EL (cell line): ENCODE measurements at places on chromosomes 13 and 19.
A peak's percentile ranks its signal among the peaks of the same experiment; 100 is the strongest.

- no peak for DNase-seq
These were observed 170.0 kb upstream of the SLC10A2 start for GRCh38 chr13:103236213-103236612.

DNA sequence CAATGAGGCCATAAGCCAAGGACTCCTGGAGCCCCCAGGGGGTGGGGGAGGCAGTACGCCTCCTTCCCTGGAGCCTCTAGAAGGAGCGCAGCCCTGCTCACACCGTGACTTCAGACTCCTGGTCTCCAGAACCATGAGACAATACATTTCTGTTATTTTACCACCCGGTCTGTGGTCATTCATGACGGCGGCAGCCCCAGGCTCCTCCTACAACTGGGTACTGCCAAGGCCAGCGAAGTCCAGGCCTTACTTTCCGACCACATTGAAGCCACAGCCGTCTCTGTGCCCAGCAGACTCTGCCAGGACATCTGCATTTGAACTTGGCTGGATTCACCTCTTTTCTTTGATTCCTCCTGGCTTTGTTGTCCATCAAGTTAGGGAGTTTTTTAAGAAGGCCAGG is 10.5 kb downstream of the GNG7 start:
- no peak for DNase-seq

DNA sequence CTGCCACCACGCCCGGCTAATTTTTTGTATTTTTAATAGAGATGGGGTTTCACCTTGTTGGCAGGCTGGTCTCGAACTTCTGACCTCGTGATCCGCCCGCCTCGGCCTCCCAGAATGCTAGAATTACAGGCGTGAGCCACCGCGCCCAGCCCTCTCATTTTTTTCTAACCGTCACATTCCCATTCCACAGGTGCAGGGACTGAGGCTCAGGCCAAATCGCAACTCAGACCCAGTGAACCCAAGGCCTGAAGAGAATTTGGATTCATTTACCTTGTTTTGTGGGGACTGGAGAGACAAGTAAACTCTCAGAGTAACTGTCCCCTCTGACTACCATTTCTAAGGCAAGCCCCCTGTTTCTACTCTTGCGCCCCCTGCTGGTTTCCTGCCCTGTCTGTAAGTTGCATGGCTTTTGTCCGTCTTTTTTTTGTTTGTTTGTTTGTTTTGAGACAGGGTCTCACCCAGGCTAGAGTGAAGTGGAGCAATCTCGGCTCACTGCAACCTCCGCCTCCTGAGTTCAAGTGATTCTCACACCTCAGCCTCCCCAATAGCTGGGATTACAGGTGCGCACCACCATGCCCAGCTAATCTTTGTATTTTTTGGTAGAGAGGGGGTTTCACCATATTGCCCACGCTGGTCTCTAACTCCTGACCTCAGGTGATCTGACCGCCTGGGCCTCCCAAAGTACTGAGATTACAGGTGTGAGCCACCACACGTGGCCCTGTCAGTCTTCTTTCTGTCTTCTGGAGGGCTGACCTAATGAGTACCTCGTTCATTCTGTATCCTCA is 2.3 kb upstream of the STRN4 start:
- DNase-seq: peak; percentile 61

GRCh38 chr19:58054901-58055874 is 3.9 kb upstream of the ZNF135 start:
- DNase-seq: peak; percentile 49

DNA sequence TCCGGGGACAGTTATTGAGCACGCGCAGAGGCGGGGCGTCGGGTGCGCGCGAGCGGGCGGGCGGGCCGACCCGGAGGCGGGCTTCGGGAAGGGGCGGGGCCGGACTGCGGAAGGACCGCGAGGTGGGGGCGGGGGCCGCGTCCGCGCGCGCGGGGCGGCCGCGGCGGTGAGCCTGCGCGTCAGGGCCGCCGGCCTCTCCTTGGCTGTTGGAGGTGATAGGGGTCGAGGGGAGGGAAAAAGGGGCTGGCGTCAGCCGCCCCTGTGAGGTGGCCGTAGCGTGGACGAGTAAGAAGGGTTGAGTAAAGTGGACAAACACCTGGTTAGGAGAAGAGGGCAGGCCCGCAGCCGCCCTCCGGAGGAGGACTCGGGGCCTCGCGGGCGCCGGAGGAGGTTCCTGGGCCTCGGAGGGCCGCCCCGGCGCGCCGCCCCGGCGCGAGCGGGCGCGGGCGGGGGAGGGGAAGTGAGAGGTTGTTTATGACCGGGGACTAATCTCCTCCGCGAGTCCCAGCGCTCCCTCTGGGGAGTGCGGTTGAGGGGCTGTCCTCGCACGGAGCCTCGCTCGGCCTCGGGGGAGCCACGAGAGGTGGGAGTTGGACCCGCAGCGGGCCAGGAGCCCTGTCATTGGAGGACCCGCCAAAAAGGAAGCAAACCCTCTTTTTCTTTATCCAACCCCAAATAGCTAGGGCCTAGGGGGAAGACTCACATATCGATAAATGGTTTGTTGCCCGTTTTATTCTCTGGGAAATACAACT is 547 bp upstream of the INTS6 start:
- no peak for DNase-seq

GRCh38 chr19:4256563-4256962 is 9.7 kb downstream of the YJU2 start:
- DNase-seq: no peak

DNA sequence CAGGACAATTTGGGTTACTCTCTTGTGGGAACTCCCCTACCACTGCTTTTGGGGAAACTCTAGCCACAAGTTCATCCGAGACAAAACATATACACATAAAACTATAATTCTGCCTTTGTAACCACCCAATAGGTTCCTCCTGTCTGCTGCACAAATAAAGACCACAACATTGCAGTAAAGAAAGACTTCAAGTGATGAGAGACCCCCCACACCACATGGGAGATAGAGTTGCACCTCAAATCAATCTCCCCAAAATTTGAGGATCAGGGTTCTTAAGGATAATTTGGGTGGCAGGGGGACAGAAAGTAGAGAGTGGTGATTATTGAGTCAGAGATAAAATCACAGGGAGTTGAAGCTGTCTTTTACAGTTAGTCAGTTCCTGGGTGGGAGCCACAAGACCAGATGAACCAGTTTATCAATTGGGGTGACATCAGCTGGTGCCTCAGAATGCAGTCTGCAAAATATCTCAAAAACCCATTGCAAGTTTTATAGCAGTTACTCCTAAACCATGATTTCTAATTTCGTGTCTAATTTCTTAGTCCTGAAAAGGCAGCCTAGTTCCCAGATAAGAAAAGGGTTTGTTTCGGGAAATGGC is 1348.5 kb downstream of the PCDH9 start:
- no peak for DNase-seq

DNA sequence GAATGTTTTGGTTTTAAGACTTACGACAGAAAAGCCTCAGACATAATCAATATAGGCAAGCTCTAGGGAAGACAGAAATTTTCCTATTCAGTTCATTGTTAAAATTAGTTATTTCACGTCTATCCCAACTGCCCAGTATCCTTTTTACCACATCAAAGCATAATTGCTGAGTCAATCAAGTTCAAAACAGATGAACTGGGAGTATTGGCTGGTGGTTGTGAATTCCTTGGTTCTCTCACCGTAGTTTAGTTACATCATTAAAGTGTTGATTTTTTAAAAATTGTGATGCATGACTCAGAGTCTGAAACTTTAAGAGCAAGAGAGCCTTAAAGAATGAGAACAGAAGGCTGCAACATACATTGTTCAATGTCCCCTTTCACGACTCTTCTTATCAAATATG is 143.3 kb upstream of the FREM2 start:
- no peak for DNase-seq

GRCh38 chr13:80359778-80360452 is 19.0 kb upstream of the SPRY2 start:
- DNase-seq: no peak

DNA sequence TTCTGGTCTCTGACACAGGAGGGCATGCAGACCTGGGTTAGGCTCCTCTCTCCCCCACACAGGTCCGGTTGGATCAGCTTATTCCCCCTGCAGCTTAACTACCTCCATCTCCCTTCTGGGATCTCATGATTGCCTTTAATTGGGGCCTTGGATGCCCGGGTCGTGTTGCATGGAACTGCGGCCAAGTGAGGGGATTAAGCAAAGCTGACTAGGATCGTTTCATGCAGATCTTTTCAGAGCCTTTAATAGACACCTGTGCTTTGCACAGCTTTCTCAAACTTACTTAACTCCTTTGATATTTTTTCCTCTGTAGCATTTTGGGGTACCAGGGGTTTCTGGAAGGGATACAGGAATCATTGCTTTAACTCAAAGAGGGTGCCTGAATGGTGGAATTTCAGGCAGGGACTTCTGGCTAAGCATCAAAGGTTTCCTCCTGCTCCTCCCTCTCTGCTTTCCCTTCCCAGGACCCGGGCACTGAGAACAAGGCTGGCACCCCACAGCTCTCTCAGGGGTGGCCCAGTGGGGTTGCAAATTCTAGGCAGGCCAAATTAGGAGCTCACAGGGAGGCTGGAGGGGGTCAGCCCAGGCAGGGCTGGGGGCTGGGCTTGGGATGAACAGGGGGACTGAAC is 477 bp downstream of the NFILZ start:
- no peak for DNase-seq

DNA sequence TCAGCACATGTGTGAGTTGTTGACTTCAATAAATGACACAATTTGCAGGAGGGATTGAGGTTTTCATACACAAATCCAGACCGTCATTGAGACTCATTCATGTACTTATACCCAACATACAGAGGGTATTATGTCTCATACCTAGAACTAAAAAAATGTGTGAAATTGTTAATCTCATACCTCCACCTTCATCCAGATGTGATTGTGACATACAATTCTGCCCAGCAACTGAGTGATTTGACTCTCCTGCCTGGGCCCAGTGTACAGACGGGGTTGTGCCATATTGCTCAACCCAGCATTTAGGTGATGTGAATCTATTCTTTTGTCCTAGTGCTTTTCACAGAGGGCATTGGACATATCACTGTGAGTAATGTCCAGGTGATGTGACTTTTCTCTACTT is 12.6 kb upstream of the ZNF681 start:
- DNase-seq: no peak

- DNase-seq: peak; percentile 40
These were observed 87.0 kb upstream of the HTR2A start for GRCh38 chr13:46983881-46984280.

DNA sequence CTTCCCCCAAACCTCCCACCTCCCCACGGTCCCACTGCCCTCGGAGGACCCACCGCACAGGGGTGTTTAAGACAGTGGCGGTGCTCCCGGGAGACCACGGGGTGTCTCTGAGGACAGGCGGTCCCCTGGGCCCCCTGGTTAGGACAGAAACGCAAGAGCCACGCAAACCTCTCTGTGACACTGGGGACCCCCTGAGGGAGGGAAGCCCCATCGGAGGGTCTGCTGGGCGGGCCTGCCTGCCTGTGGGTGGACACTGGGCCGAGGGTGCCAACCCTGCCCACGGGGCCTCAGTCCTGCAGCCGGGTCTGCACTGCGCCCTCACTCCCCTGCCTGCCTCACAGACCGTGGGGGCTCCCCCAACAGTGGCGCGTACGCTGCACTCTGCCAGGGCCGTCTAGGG is 17.5 kb downstream of the MCF2L start:
- DNase-seq: no peak

DNA sequence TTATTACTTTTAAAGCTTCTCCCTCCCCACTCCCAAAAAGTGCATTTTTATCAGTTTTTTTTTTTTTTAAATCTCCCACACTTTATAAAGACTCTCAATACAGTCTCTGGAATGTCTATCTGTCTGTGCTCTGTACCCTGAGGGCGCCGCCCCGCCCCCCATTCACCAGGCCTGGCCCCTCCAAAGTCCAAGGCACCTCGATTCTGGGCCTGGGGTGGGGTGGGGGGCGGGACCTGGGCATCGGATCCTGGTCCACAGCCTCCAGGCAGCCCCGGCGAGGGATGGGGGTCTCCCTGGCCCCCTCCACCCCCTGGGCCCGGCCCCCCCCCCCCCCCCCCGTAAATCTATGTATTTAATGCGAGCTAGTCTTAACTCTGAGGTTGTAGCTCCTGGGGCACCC is 23.3 kb downstream of the ZBTB7A start:
- no peak for DNase-seq

DNA sequence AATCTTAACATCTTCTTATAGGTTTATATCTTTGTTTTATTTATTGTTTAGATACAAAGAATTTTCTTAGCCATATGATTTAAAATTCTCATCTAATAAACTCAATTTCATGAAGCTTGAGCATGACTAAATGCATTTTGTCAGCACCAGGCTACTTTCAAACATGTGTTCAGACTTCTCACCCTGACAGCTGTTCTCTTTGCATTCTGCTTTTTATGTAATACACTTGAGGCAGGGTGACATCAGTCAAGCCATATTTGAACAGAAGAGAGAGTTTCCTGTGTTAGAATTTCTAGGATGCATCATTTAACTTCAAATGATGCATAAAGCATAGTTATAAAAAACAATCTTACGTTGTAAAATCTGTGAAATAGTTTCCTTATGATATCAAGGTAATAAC is 1295.1 kb upstream of the PCDH20 start:
- DNase-seq: no peak

DNA sequence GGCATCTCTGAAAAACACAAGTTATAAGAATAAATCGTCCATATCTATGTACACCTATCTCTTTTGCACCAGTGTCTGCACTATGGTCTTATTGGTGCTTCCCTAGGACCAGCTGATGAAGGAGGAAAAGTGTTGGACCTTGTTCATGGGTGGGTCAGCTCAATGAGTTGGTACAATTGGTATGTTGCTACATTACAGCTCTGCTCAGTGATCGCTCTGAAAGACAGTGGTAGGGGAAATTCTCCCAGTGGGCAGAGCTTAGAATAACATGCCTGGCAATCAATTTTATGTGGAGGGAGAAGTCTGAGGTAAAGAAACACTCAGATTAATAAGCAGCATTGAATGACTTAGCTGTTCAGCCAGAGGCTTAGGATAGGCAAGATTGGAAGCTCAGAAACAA is 138.7 kb upstream of the KL start:
- DNase-seq: no peak

- no peak for DNase-seq
These were observed 16.9 kb downstream of the COG3 start for GRCh38 chr13:45481688-45482087.

- DNase-seq: no peak
These were observed 8.7 kb downstream of the PDE4A start for GRCh38 chr19:10428996-10429381.

DNA sequence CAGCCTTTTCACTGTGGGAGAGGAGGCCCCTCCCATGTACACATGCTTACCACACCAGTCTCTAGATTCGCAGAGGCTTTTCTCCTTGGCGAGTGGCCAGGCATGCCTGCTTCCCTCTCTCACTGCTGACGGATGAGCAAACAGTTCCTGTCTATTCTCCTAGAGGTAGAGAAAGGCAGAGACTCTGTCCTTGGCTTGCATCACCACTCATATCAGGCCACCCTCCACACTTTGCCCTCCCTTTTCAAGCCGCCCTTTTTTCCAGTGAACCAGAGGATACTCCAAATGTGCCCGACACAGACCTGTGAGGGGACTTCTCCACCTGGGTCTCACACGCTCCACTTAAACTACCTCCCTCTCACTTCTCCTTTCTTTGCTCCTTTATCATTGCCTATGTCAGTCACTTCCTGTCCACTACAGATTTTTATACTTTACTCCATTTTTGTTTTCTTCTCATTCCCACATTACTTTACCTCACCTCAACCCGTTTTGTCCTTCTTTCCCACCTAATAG is 284.6 kb downstream of the DNAJC15 start:
- DNase-seq: peak; percentile 93
